Lower leg skin (tissue), 4 donors: ENCODE measurements at places on chromosomes 11 and 22. TPM values are rescaled to one million over a fixed set of nuclear protein-coding genes. Genes with fewer than 3 reads are reported as not detected.

DNA sequence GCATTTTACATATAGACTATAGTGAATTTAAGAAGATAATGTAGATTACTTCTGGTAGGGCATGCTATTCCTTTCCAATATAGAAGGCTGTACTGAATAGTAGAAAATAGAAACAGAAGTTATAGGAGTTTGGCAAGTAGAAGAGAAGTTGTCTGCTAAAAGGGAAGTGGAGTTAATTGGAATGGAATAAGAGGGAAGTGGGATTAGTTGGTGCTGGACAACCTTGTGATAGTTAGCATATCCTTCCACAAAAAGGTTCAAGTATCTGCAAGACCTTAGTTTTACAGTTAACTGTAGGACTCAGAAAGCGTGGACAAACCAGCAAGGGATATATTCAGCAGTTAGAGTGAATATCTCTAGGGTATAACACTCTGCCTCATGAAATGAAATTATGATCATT is 185.5 kb downstream of the SWAP70 start:
- no peak for DNase-seq

- DNase-seq: no peak
These were observed 404 bp downstream of the DCHS1 start for GRCh38 chr11:6655020-6655789.

- no peak for DNase-seq
These were observed 69.4 kb downstream of the BUD13 start for GRCh38 chr11:116703421-116703820.

DNA sequence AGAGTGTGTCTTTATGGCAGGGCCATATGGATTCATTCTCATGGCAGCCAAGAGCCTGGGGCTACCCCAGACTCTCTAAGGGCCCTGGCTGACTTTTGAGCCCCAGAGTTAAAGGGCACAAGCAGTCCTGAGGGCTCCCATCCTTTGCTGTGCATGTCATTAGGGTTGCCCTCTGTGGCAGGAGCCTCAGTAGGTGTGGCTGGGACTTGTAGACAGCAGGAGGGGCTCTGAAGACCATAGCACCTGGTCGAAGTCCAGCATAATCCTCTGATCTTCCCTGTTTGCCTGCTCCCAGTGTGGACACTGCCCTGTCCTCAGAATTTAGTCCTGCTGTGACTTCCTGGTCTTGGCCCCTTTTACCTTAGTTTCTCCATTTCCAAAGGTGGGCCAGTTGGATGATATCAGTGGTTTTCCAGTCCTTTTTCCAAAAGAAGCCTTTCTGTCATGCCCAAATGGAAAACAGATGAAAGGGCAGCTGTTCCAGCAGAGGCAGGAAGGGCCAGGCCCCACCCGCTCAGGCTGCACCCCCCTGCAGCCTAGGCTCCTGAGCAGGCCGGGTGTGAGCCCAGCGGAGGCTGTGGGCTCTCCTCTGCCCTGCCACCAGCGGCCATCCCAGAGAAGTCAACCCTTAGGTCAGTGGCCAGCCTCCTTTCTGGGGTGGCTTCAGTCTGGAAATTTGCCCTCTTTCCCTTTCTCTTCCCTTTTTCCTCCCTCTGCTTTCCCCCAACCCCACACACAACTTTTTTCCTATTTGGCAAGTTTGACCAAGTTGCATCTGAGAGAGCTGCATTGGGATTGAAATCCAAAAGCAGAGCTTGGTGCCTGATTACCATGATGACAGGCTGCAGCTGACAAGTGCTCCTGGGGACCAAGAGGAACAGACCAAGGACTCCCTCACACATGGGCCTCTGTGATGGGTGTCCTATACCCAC is 32.8 kb upstream of the SUSD2 start:
- DNase-seq: no peak

GRCh38 chr22:50678651-50679521 is 6.3 kb downstream of the SHANK3 start:
- DNase-seq: peak; percentile 84

DNA sequence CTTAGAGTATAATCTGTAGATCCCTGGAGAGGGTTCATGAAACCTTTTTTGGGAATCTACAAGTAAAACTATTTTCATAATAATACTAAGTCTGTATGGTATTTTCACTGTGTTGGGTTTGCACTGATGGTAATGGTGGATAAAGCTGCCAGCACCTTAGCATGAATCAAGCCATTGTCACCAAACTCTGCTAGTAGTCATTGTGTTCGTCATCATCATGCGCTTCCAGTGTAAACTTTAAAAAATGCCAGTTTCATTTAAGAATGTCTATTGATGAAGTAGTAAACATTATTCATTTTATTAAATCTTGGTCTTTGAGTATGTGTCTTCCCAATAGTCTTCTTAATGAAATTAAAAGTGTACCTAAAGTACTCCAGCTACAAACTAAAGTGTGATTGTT is 15.0 kb downstream of the ALKBH3 start:
- DNase-seq: no peak

DNA sequence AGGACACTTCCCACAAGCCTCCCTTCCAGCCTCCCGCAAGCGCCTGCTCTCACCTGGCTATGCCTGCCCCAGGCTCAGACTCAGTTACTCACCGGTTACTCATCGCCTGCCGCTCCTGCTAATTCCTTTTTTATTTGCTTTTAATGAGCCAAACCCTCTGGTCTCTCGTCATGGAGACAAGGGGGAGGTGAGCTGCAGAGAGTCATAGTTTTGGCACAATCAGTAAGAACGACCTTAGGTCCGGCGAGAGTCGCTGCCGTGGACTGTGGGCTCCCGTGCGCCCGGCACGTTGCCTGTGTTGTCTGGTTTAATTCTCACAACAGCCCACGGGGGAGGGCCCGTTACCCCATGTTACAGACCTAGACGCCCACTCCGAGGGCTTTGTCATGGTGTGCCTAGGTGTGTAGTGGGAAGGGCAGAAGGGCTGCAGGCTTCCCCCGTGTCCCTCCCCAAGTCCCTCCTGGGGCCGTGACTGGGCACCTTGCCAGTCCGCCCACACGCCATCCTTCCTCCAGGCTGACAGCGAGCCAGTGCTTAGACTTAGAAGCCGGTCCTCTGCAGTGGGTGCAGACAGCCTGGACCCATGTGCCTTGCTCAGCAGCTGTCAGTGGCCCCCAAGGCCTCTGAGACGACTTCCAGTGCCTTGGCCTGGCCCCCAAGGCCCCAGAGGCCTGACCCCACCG is 42.2 kb downstream of the WNT7B start:
- DNase-seq: no peak

GRCh38 chr11:62338218-62338617 is 970 bp downstream of the ASRGL1 start:
- no peak for DNase-seq

GRCh38 chr11:44835296-44835695 is 108.5 kb downstream of the TSPAN18 start:
- DNase-seq: no peak

- no peak for DNase-seq
These were observed 138.6 kb downstream of the KIRREL3 start for GRCh38 chr11:126861796-126862459.

DNA sequence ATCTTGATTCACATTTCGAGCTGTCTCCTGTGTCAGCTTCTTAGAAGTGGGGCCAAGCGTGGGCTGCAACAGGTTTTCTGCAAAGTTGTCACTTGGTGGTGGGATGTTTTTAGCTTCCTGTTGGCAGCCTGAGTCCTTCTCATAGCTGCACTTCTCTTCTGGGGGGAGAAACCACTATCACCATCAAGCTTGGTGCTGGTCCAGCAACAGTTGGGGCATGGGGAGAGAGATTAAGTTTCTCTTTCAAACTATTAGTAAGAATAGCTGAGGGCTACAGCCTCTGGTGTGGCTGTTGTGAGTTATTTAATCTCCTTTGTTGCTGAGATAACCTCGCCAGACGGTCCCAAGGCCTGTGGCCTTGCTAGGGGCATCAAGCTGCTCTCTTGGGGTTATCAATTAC is 123.3 kb upstream of the CRYBB3 start:
- no peak for DNase-seq

TLCD5 gene
- 1.4 TPM for total RNA-seq

CSF2RB gene
- total RNA-seq: 3.7 TPM
